ENCODE measurements at places on chromosomes 11 and 22.

DNA sequence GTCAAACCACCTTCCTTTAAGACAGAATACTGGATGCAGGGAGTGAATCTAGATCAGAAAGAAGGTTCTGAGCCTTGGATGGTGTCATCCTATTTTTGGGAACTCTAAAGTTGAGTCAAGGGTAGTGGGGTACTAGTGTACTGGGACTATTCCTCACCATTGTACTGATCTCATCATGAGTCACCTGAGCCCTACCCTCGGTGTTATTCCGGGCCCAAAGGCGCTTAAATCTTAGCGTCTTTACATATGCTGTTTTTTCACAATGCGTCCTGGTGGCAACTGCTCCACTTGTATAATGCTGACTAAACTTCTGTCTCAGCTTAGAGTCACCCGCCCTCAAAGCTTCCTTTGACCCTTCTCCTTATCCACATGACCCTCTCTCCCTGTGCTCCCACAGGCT is 25.3 kb upstream of the PATE1 start:
- DNase-seq: no peak

- DNase-seq: no peak
Observed at GRCh38 chr11:114250180-114250579, 46.0 kb upstream of the NNMT start.

- no peak for DNase-seq
Observed at GRCh38 chr11:123180574-123180973, 14.5 kb downstream of the CLMP start.

- DNase-seq: peak; percentile 58
Observed at GRCh38 chr22:39462443-39463221, 5.8 kb downstream of the MGAT3 start.

DNA sequence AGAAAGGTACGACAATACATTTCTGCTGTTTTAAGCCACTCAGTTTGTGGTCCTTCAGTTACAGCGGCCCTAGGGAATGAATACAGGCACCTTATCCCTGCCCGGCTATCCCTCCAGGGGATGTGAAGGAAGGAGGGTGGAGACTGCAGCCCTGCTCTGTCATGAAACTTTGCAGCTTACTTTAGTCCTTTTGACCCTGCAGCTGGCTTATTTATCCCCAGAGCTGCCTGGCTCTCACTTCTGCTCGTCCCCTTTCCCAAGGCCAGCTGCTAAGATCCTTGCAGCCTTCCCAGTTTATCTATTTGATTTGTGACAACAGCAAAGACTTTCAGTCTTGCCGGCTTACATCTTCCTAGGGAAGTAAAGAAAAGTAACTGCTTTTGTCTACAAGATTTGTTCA is 55.2 kb downstream of the SC5D start:
- no peak for DNase-seq

GRCh38 chr11:92342034-92342720 is 117.6 kb downstream of the FAT3 start:
- DNase-seq: no peak

DNA sequence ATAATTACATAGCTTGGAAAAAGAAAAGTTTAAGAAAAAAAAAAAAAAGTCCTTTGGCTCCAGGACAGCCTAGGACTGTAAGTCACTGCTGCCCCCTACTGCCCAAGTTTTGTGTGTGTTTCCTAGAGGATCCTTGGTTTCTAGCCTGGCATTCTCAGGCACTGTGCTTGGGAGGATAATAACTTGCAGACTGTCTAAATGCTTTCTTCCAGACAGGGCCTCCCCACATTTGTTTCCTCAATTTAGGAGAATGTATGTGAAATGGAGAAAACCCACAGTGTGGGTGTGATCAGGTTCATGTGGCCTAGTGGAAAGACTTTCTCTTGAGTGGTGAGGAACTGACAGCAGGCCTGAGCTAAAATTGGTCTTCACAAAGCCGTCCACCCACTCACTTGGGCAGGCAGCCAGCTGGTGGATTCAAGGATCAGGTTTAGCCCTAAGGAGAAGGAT is 191.0 kb downstream of the NAV2 start:
- DNase-seq: peak; percentile 66

DNA sequence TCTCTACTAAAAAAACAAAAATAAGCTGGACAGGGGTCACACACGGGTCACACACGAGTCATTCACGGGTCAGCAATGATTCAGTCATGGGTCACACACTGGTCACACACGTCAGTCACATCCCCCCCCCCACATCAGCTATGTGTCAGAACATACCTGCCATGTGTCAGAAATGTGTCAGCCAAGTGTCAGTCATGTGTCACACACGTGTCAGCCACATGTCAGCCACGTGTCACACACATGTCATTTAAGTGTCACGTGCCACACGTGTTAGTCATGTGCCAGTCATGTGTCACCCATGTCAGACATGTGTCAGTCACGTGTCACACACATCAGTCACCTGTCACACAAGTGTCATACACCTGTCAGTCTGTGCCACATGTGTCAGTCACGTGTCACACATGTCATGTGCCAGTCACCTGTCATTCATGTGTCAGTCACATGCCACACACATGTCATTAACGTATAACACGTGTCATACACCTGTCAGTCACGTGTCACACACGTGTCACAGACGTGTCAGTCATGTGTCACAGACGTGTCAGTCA is 28.7 kb upstream of the MMP20 start:
- no peak for DNase-seq

- DNase-seq: no peak
Observed at GRCh38 chr22:25735650-25736049, 6.3 kb upstream of the MYO18B start.

Measured in hematopoietic multipotent progenitor cell treated with erythropoietin and hydrocortisone succinate and interleukin-3 and kit ligand, for 8 days (in vitro differentiated cells).